NCI-H226 (cell line): ENCODE measurements at places on chromosomes 4 and X.
A peak's percentile ranks its signal among the peaks of the same experiment; 100 is the strongest.

DNA sequence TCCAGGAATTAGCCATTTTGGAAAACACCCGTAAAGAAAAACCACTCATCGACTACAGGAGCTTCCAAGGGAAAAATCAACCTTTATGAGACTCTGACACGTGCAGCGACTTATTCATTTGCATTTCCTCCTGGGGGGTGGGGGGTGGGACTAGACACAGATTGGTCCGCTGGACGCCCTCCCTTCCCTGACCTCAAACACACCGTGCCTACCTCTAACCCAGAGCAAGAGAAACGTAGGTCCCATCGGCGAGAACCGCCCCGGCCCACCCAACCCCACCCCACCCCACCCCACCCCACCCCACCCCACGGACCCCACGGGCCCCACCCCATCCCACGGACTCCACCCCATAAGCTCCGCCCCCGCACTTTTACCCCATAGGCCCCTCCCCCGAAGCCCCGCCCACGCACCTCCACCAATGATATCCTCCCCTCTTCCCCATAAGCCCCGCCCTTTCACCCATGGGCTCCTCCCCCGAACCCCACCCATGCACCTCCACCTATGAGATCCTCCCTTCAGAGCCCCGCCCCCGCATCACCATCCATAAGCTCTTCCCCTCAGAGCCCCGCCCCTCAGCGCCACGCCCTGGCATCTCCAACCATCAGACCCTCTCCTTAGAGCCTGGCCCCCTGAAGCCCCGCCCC lies 1.1 kb downstream of the GTPBP6 start:
- DNase-seq, result no peak

GRCh38 chr4:98470831-98471230 lies 187.6 kb downstream of the TSPAN5 start:
- peak; percentile 79 for DNase-seq

- DNase-seq, result peak; percentile 74
Observed at GRCh38 chr4:41718907-41719306, 29.6 kb downstream of the PHOX2B start.

GRCh38 chrX:41553688-41554087 lies 106.5 kb downstream of the NYX start:
- DNase-seq, result no peak

DNA sequence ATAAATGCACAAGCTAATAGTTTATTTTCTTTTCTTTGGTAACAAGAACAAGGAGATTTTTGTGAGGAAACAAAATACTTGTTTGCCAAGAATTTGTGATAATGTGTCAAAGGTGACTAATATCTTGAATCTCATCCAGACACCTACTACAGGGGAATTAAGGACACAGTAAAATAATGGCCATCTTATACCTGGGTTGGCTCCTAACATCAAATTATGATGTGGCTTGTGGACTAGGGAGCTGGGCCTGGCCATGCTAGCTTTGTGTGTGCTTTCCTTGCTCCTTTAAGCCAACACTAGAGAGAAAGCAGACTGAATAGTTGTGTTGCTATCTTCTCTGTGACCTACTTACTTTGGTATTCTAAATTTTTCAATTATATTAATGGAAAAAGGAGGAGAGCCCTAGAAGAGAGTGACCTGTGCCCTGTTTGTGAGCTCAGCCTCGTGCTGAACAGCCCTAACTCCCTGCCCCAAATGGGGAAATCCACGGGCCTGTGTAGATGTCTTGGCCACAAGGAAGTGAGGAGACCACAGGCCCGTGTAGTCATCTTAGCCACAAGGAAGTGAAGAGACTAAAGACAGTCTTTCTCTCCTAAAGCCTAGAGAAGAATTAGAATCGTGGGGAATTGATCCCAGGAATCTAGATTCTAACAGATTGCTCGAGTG lies 23.3 kb downstream of the ARHGAP24 start:
- peak; percentile 58 for DNase-seq

GRCh38 chr4:21167711-21168110 lies 467.5 kb downstream of the PACRGL start:
- DNase-seq, result no peak

DNA sequence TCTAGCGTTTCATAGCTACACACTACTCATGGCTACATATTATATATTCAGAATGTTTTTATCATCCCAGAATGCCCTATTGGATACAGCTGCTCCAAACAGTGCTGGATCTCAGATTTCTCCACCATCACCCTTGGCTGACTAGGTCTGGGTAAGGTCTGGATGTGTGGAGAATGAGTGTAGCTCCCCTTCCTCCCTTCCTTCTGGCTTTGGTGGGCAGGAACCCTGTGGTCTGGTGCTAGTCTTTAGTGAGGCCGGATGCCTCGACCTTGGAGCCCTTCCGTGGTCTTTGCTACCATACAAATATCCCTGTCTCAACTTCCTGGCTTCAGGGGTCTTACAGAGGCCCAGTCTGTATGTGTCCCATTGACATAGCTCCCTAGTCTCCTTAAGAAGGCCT lies 52.1 kb upstream of the KDR start:
- DNase-seq, result no peak

DNA sequence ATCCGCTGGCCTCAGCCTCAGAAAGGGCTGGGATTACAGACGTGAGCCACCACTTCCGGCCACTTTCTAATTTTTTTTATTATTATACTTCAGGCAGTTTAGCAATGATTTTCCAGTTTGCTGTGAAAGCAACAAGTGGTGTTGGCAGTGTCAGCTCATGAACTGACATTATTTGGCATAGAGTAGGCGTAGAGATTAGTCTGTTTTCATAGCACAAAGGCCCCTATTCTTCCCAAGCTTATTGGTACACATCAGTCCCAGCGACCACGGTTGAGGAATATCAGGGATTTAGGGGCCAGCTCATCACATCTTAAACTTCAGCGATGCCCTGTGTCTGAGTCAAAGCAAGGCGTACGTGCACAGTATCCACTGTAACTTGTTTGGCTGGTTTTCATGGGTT lies 53.0 kb upstream of the RASSF6 start:
- no peak for DNase-seq

GRCh38 chrX:150337536-150337935 lies 25.6 kb upstream of the MAMLD1 start:
- no peak for DNase-seq

- DNase-seq, result no peak
Observed at GRCh38 chr4:17920681-17921080, 100.9 kb downstream of the LCORL start.

- no peak for DNase-seq
Observed at GRCh38 chr4:119666653-119667091, 38.1 kb upstream of the PDE5A start.

DNA sequence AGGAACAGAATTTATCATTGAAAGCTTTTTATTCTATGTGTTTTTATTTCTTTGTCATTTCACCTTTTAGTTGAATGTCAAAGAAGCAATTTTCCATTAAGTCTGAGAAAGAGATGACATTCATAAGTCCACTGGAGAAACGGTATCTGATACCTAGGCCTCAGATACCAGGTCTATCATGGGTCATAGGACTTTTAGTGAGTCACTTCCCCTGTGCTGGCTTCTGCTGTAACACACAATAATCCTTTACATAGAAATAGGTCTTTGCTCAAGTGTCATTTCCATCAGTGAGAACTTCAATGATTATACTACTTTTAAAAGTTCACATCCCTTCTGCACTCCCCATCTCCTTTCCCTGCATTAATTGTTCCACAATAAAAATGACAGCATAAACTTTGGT lies 125.5 kb upstream of the ARMCX2 start:
- no peak for DNase-seq

DNA sequence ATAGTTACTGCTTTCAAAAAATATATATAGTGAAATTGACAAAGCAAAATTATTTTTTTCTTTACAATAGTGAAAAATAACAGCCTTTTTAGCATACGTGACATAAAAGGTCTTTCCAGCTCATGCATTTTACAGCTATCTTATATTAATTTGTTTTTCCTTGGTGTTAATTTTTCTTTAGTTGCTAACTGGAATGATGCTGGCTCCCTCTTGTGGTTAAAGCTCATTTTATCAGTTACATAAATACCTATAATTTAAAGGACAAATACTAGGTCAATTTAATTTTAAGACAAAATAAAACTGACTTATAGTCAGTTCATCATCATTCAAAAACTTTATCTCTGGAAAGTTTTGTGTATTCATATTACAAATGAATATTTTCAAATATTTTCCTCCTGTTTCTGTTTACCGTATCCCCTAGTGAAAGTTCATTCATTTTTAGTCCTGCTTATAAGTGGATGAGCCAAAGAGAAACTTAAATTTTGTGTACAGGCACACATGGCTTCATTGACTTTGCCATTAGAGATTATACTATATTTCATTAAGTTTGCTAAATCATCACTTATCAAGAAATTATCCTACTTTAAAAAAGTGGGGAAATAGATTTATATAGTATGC lies 9.9 kb upstream of the ANAPC4 start:
- no peak for DNase-seq

GRCh38 chrX:23103546-23103945 lies 103.8 kb downstream of the DDX53 start:
- DNase-seq, result no peak

GRCh38 chrX:2342874-2343273 lies 157.9 kb downstream of the DHRSX start:
- peak; percentile 87 for DNase-seq

GRCh38 chr4:56215901-56216300 lies 171.4 kb downstream of the AASDH start:
- peak; percentile 67 for DNase-seq

DNA sequence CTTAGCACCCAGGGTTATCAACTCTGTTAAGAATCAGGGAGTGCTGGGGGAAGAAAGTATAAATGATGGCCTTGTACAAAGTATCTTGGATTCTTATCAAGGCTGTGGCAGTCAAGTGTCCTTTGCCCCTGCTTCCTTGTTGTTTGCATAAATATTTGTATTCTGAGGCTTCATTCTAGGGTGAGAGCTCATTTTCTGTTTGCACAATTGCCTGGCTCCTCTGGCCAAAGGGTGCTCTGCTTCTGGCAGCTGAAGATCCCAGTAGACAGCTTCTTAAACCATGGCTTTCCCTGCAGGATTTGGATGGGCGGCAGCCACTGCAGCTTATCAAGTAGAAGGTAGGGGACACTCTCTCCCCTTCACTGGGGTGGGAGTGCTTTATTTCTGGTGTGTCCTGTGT lies at the start of gene GBA3:
Gene GBA3 (plus strand): TSS at position 202 of the 400 bp plus-strand sequence.
- no peak for DNase-seq

DNA sequence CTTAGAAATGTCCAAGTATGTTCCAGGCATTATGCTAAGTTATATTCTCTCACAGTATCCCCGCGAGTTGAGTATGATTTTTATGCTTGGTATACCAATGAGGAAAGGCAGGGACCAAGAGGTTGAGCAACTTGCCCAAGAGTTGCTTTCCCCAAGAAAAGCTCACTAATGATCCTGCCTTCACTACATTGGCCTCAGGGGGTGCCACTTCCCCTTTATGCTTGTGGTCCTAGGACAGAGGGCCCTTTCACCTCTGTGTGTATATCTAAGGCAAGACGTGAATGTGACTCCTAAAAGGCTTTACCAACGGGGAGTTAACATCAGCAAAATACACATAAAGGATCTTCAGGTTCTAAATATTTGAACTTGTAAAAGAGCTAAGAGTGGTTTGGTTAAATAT lies 164.4 kb upstream of the CPEB2 start:
- DNase-seq, result no peak

DNA sequence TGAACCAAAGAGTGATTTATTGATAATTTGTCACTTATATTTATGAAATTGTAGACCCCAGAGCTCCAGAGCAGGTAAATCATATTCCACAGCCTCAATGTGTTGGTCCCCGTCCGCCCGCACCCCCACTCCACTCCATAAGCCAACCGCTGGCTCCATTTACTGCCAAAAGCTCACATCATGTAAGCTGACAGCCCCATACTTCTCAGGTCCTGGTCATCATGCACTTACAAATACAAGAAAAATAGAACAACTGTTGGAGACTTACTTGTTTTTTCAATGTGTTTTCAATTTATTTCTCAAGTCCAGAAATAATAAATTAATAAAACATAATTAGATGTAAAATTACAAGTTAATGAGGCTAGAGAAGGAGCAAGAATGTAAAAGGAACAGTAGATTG lies 235.7 kb upstream of the HAND2 start:
- DNase-seq, result no peak

DNA sequence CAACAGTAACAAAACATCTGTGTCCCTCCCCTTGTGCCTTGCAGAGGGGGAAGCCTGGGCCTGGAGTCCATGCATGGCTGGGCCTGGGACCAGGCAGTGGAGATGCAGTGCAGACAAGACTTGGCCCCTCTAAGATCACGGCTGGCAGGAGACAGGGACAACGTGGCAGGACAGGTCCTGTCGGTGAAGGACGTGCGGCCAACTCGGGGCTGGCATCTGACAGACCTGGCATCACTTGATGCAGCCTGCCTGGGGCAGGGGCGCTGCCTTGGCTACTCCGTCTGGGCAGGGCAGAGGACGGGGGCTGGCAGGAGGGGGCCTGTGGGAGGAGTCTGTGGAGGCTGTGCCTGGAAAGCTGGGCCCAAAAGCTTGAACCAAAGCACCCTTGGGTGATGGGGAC lies 112.1 kb downstream of the CPZ start:
- no peak for DNase-seq

GRCh38 chrX:45274576-45274975 lies 73.9 kb upstream of the DIPK2B start:
- DNase-seq, result peak; percentile 54
